K562 (cell line): ENCODE measurements at places on chromosomes 5 and 9. TPM values are rescaled to one million over a fixed set of nuclear protein-coding genes. Genes with fewer than 3 reads are reported as not detected.

- DNase-seq, result no peak
These were observed 58.2 kb downstream of the CAMSAP1 start for GRCh38 chr9:135849181-135849580.

Gene CCDC187
- 0.02 TPM in 1 of 2 replicates, not detected in the other for total RNA-seq

DNA sequence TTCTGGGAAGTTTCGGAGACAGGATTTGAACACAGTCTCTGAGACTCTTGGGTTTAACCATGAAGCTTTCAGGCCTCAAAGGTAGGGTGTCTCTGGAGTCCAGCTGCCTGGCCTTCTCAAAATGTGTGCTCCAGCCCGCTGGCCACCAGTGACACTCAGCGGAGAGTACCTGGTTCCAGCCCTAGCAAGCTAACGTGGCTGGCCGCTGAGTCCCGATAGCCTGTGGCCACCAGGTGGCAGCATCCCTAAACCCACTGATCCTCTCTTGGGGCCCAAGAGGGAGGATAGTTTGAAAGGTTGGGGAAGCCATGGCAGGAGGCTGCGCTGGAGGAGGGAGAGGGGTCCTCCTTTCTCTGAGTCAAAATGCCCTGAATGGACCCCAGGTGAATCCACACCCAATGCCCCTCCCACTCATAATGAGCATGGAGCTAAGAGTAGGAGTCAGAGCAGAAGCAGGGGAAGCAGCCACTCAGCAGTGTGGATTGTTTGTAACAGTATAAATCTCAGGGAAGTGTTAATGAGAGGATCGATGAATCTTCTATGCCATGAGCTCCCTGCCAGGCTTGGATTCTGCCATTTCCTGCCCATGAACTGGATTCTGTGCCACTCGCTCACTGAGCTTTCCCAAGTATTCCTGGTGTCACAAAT lies 5.4 kb upstream of the TIFAB start:
- DNase-seq, result peak; percentile 83

Gene LCN10
- total RNA-seq, result 0.29 TPM in 1 of 2 replicates, not detected in the other

Gene PIP5KL1
- total RNA-seq, result 3.0 and 3.7 TPM in 2 replicates

GRCh38 chr5:124662181-124662781 lies 84.2 kb downstream of the ZNF608 start:
- DNase-seq, result peak; percentile 75

- DNase-seq, result no peak
These were observed 27.8 kb upstream of the VLDLR start for GRCh38 chr9:2593744-2594143.

Gene ARSB
- total RNA-seq, result 3.2 and 3.3 TPM in 2 replicates

Gene SLC46A2
- total RNA-seq, result 0.07 TPM in 1 of 2 replicates, not detected in the other

DNA sequence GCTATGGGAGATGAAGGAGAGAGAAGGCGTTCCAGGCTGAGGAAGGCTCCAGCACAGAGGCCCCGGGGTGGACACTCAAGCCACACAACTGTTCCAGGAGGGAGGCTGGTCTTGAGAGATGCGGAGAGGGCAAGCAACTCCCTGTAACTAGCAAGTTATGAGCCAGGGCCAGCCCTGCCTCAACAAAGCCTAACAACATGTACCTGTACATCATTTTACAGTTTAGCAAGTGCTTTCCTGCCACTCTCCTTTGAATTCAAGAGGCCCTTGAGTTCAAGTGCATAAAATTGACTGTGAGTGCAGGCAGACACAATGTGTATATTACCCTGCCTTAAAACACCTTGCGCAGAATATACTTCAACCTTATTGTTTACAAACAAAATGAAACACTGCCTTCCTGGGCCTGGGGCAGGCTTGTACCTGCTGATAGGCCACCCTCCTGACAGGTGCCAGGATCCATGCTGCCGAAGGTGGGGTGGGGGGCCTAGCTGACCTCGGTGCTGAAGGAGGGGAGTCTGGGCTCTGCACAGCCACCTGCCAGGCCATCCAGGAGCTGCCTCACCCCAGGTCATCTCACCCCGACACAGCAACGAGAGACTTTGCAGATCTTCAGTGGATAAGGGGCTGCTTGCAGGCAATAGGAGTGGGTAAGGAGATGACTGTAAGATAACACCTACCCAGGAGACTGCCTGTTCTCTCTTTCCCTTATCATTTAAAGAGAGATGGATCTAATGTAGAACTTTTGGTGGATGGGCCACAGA lies 80.0 kb downstream of the PPARGC1B start:
- DNase-seq, result peak; percentile 34

Gene IL4
- not detected in 2 replicates for total RNA-seq

DNA sequence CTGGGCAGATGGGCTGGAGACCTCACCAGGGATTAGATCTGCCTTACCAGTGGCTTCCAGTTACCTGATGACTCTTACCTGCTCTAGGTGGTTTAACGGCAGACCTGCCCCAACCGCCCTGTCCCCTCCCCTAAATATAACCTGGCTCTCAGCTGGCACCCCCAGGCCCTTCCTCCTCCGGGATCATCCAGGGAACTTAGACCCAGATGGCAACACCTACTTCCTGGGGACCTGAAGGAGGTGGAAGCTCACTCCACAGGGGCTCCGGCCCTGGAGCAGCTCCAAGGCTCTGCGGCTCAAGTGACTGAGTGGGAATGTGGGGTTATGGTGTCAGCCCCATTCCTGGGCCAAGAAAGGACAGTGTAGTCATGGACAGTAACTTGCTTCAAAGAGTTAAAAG lies 130.4 kb downstream of the OLFM1 start:
- no peak for DNase-seq

DNA sequence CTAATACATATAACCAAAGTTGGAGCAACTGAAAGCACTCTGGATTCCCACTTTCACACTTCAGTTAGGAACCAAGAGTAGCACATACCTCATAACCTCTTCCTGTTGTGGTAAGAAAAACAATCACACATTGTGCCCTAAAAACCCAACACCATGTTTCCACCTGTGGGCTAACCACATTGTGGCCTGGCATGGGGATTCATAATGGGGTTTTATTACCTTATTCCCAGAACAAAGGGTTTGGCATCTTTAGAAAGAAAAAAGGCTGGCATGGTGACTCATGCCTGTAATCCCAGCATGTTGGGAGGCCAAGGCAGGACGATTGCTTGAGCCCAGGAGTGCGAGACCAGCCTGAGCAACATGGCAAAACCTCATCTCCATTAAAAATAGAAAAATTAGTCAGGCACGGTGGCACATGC lies 60.6 kb downstream of the HSD17B3 start:
- no peak for DNase-seq

Gene MAN2A1
- 25.8 and 25.9 TPM in 2 replicates for total RNA-seq

DNA sequence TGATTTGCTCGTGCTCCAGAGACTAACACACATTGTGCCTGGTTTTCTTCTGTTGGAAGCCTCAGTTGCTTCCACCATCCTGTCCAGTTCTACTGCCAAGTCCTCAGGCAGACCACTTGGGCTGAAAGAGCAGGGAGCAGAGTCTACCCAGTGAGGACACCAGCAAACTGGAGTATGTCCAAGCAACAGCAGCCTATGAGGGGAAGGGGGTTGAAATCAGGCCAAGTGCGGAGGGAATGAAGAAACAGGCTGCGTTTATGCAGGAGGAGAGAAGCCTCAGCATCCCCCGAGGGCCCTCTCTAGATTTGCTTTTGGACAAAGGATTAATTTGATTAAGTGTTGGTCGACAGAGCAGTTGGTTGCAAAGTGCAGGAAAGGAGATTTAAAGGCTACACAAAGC lies 14.5 kb downstream of the DOCK2 start:
- DNase-seq, result no peak

- DNase-seq, result no peak
These were observed 222.9 kb upstream of the EFNA5 start for GRCh38 chr5:107893642-107894041.

DNA sequence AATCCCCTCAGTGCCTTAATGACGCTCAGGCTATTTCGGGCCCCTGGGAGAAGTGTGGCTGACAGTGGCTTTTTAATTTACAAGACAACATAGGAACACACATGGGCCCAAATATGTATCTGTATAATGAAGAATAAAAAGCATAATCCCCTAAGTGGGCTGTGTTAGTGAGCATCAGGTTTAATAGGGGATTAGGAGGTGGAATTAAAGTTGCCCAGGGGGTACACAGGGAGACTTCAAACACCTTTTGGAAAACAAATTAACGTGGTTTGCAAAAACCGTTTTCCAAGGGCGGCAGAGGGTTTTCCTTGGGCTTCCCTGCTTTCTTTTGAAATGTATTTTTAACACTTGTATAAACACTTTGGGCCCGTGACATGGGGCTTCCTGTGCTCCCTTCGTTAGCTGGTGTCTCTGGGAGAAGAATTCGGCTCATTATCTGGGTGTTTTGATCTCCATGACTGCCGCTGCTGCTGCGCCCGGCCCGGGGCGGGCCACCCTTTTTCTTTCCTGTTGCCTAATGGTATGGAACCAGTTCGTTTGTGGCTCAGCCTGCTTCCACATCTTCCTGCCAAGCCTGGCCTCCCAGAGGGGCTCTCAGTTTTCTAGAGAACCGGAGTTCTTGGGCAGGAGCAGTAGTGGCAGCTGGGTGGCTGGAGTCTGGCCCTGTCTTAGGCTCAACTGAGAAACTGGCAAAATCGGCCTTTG lies 173.0 kb downstream of the MACROH2A1 start:
- no peak for DNase-seq

DNA sequence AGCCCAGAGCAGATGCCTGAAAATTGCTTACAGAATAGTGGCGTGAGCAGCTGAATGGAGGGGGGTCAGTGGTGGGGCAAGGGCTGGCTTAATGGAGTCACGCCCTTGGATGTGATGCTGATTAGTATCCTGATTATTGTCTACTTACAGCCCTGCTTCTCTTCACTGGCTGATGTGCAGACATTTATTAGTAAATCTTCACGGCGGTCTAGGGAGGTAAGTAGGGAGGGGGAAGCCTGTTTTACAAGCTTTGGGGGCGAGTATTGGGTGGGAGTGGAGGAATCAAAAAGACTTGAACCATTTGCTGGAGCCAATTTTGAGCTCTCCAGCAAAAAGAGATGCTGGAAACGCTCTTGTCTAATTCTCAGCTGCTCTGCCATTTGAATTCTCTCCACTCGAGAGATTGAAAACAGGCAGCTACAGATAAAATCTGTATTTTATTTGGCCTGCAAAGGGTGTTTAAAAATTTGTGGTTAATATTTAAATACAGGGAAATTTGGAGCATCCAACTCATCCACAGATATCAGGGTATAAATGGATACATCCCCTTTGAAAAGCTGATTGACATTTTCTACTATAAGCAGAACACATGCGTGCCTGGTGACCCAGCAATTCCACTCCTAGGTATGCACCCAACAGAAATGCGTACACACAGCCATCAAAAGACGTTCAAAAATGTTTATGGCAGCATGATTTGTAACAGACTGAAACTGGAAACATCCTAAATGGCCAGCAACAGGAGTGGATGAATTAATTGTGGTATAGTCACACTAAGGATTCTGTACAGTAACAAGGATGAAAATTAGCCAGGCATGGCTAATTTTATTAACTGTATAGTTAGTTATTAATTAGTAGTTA lies 19.5 kb upstream of the ALDH1B1 start:
- DNase-seq, result no peak

- no peak for DNase-seq
These were observed 113.3 kb upstream of the ZNF608 start for GRCh38 chr5:124859556-124860290.

Gene GDF9
- total RNA-seq, result 0.20 and 0.22 TPM in 2 replicates

DNA sequence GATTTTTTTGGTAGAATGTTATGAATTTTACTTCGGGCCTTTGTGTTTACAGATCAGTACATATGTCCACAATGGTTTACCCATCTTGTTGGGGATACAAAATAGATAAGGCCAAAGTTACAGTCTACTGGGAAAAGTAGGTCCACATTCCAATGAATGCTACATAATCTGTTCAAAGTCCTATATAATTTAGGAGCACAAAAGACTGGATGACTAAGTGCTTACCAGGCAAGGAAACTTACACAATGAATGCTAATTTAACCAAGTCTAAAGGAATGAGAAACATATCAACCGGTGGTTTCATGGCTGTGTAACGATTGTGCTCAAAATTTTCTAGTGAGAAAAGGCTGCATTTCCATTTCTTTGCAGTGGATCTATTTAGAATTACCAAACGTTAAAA lies 97.4 kb upstream of the TRPM3 start:
- DNase-seq, result no peak

DNA sequence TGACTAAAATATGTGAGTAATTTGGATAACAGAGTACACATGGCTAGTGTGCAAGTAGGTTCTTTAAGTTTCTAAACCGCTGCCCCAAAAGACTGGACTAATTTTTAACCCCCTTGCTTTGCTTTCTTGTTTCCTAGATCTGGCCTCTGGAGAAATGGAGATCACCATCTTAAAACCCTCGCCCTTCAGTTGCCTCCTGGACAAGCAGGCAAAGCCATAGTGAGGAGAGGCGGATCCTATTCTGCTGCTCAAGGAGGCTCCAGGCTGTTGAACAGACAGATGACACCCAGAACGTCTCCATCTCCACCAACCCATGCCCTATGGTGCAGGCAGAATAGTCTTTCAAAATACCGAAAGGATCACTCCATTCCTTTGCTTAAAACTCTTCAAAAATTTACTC lies 28.6 kb upstream of the ALDH1A1 start:
- DNase-seq, result no peak

Gene CCL27
- total RNA-seq, result 0.20 TPM in 1 of 2 replicates, not detected in the other

- no peak for DNase-seq
These were observed 23.4 kb downstream of the WWC1 start for GRCh38 chr5:168314735-168315411.

DNA sequence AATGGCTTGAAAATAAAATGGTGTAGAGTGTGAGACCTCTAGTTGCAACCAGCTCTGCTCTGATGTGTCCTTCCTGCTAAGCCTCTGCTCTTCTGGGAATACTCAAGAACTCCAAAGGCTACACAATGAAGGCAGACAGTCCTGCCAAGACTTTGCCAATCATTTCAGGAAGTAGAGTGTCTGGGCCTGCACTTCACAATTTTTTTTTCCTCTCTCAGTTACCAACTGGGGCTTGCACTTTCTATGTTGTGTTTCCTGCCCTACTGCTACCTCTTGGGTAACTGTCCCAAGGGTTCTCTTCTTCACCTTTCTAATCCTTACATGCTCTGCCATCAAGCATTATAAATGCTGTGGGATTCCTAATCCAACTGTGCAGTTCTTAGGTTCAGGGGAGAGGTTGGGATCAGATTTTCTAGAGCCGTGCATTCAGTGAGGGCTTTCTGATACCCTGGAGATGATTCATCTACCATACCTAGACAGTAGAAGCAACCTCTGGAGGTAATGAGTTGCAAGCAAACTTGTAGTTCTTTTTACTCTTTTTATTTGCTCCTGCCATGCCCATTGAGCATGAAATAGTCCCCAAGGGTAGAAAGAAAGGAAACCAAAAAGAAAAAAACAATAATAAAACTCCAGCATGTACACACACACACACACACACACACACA lies 365.9 kb downstream of the MLLT3 start:
- DNase-seq, result no peak
